ENCODE measurements at places on chromosomes 1 and 21.

DNA sequence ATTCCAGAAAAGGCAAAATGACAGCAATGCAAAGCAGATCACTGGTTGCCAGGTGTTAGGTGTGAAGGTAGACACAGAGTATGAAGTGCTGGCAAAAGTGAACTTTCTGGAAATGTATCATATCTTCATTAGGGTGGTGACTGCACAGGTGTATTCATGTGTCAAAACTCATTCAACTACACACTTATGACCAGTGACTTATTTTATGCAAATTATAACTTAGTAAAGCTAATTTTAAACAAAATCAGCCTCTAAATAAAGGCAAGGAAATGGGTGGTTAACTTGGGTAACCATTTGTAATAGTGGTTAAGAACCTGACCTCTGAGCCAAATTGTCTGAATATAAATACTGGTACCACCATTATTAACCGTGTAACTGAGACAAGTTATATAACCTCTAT is 7.4 kb downstream of the COP1 start:
- no peak for DNase-seq

DNA sequence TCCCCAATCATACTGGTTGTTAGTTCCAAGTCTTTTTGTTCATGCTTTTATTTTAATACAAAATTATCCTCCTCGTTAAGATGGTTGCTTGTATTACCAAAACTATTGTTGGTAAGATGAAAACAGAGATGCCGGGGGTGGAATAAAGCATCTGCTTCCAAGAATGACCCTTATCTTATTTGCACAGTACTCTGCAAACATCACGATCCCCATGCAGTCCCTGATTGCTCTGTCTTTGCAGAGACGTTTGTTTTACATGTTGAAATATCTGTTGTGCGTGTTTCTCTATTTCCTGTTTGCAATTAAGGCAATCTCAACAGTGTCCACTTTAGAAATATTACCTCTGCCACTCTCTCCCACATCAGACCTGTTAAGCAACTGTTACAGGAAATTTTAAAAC is 141.3 kb upstream of the NCAM2 start:
- peak; percentile 85 for DNase-seq

DNA sequence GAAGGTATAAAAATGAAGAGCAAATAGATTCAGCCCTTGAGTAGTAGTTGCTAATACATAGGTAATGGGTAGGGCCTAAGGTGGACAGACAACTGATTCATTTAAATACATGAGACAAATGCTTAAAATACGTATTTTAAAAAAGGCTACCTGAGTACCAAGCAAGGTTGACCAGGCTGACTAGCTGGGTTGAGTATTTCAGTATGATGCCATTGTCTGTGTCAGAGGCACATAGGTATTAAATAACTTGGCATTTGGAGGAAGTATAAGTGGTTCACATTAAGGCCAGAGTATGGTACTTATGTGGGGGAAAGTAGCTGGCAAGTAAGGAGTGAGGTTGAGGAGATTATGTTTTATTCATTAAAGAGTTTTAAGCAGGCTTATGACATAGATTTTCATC is 19.4 kb downstream of the NEK7 start:
- DNase-seq: no peak

DNA sequence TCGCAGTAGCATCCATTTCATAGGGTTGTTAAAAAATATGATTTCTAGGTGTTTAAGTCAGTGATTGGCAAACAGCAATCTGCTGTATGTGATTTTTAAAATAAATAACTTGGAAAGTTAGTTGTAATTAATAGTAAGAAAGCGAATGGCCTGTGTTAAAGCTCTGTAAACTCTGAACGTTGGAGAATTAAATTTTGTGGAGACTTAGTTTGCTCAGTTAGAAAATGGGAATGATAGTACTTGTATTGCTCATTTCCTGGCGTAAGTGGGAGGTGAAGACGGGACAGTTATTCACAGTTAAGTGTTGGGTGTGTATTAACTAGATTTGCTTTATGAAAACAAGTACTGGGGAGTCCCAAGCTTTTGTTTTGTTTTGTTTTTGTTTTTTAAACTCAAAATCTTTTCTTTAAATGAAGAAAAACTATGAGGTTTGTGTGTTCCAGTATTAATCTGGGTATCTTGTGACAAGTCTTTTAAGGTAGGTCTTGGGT is 995 bp downstream of the CACYBP start:
- no peak for DNase-seq

- peak; percentile 54 for DNase-seq
These were observed 615 bp downstream of the CLIC4 start for GRCh38 chr1:24745711-24746413.

DNA sequence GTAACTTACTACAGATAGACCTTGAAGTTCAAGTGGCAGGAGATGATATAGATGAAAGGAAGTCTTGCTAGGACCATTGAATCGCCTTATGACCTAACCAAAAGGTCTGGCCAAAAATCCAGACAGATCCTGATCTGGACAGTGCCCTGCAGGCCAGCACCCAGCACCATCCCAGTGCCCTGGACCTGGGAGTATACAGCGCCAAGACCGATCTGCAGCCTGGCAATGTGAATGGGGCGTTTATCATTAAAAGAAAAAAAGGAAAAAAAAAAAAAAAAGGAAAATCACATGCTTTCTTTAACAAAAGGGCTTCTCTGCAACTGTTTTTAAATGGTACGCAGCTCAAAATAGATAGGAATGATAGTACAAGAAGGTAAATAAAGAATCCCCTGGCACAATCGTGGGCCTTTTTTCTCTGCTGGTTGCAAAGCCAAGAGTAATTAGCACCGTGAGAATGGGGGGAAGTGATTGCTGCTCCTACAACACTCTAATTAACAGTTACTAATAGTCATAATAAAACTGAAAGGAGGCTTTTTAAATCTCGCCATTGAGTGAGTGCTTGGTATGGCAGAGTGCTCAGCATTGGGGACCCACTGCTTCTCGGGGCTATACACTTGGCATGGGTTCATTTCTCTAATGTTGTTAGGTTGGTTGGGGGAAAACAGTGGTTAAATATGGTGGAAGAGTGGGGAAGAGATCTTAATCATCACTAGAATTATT is 146.7 kb downstream of the KAZN start:
- no peak for DNase-seq

DNA sequence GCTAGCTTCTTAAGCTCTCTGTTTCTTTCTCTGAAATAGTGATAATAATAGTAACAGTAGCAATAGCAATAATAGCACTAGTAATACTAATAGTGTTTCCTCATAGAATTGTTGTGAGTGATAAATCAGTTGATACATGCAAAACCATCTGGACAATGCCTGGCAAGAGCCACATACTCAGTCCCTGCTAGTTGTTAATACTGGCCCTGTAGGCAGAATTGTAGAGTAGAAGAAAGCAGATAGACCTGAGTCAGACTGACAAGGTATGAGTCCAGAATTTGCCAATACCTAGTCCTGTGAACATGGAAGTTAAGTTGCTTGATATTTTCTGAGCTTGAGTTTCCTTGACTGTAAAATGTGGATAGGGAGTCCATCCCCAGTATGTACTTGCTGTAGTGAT is 171.9 kb downstream of the C1orf21 start:
- no peak for DNase-seq

GRCh38 chr1:201226859-201227488 is 36.4 kb downstream of the IGFN1 start:
- no peak for DNase-seq

DNA sequence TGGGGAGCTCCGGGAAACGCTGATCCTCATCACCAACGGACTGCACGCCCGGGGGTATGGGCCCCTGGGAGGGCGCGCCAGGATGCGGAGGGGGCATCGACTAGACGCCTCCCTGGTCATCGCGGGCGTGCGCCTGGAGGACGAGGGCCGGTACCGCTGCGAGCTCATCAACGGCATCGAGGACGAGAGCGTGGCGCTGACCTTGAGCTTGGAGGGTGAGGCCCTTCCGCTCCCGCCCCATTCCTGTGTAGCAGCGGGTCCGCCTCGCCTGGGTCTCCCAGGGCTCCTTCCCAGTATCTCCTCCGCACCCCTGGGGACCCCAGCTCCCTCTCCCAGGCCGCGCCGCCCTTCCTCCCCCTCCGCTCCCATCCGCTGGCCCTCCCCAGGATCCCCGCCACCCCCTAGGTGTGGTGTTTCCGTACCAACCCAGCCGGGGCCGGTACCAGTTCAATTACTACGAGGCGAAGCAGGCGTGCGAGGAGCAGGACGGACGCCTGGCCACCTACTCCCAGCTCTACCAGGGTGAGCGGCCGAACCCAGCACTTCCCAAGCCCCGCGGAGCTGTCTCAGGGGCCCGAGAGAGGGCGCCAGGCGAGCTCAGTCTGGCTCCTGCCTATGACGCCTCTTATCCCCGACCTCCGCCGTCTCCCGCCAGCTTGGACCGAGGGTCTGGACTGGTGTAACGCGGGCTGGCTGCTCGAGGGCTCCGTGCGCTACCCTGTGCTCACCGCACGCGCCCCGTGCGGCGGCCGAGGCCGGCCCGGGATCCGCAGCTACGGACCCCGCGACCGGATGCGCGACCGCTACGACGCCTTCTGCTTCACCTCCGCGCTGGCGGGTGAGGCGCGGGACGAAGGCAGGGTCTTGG is 5.0 kb downstream of the HAPLN2 start:
- peak; percentile 73 for DNase-seq

DNA sequence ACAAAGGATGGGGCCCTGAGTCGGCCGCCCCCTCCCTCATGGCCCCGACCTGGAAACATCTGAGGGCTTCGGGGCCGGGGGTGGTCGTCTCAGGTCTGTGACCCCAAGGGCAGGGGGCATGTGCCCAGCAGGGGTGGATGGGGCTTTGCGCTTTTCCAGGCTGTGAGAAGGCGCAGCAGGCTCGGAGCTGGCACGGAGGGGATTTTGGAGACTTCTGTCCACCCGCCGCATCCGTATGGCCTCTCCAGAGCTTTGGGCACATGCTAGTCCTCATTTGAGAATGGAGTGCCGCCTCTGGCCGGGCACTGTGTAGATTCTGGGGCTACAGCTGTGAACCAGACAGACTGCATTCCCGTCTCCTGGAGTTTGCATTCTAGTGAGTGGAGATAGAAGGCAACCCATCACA is 66.1 kb upstream of the WNT4 start:
- DNase-seq: no peak

DNA sequence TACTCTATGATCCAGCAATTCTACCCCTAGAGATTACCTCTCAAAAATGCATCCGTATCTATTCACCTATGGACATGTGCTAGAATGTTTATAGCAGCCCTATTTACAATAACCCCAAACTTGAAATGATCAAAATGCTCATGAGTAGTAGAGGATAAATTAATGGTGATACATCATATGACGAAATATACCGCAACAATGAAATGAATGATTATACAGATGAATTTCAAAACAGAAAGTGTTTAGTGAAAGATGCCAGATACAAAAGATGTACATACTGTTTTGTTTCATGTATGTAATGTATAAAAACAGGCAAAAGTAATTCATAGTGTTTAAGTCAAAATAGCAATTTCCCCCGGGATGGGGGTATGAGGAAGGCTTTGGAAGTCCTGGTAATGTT is 91.0 kb upstream of the CD55 start:
- no peak for DNase-seq

GRCh38 chr21:38770660-38771059 is 35.1 kb upstream of the ETS2 start:
- no peak for DNase-seq

GRCh38 chr1:8394456-8395321 is 76.8 kb downstream of the SLC45A1 start:
- DNase-seq: no peak

GRCh38 chr1:203131548-203132200 is 4.1 kb downstream of the ADORA1 start:
- DNase-seq: no peak

- DNase-seq: no peak
These were observed 58.5 kb downstream of the SERBP1 start for GRCh38 chr1:67371681-67372080.

- DNase-seq: peak; percentile 83
These were observed 117.0 kb downstream of the CD247 start for GRCh38 chr1:167401260-167401873.

- no peak for DNase-seq
These were observed 206.4 kb upstream of the PTGFR start for GRCh38 chr1:78284354-78284753.

GRCh38 chr1:210232511-210233215 is at the start of gene SERTAD4:
TSS of gene SERTAD4 (plus strand) at chr1:210232796. CDS start at chr1:210237961, 5,165 bp downstream.
- DNase-seq: peak; percentile 68

GRCh38 chr1:116318897-116319296 is 54.1 kb upstream of the ATP1A1 start:
- no peak for DNase-seq

DNA sequence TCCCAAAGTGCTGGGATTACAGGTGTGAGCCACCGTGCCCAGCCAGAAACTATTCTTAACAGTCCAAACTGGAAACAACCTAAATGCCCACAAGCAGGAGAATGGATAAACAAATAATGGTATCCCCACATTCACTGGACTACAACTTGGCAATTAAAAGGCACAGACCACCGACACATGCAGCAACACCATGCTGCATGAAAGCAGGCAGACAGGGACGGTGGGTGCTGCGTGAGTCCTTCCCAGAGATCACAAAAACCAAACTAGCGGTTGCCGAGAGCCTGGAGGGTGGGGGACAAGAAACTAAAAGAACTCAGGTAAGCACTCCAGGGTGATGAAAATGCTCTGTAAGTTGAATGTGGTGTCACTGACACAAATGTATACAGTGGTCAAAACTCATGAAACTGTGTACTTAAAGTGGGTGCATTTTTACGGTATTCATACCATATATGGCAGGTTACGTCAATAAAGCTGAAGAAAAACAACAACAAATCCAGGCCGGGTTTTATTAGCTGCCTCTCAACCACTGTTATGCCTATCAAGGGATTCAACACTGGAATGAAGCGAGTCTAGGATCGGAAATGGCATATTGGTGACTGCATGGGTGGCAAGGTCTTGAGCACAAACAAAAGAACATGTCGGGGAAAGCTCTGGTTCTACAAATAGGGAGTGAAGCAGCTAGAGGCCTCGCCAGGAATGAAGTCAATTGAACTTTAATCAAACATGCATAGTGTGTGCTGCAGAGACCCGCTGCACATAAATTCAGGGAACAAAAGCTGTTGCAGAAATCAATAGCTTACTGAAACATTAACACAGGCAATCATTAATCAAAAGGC is 52.4 kb downstream of the SLC45A1 start:
- DNase-seq: peak; percentile 86

- DNase-seq: no peak
These were observed 38.1 kb downstream of the PLEKHA6 start for GRCh38 chr1:204321665-204322064.

- DNase-seq: no peak
These were observed 4.6 kb upstream of the PRKCZ start for GRCh38 chr1:2045468-2046173.

DNA sequence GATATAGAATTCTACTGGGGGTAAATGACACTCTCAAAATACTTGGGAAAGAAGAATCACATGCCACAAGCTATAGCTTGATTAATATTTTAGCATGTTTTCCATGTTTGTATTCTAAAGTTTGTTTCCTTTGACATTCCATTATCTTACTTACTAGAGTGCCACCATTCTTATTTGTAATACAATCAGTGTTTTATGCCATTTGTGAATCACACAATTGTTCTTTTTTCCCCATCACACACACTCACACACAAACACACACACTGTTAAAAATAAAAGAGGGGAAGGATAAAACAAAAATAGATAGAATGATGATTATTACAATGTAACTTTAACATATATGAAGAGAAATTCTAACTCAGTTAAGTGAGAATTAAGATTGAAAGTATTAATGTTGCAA is 16.0 kb upstream of the TEKT2 start:
- no peak for DNase-seq

- no peak for DNase-seq
These were observed 47.8 kb downstream of the ZMYM4 start for GRCh38 chr1:35316264-35316663.

- DNase-seq: no peak
These were observed 22.9 kb downstream of the OVAAL start for GRCh38 chr1:180581635-180582039.

- DNase-seq: peak; percentile 61
These were observed 22.3 kb upstream of the PEX19 start for GRCh38 chr1:160307118-160307791.

- DNase-seq: peak; percentile 84
These were observed 10.6 kb upstream of the GADD45A start for GRCh38 chr1:67674260-67675011.
